ENCODE measurements at places on chromosomes 5 and 9. TPM values are rescaled to one million over a fixed set of nuclear protein-coding genes. Genes with fewer than 3 reads are reported as not detected.

DNA sequence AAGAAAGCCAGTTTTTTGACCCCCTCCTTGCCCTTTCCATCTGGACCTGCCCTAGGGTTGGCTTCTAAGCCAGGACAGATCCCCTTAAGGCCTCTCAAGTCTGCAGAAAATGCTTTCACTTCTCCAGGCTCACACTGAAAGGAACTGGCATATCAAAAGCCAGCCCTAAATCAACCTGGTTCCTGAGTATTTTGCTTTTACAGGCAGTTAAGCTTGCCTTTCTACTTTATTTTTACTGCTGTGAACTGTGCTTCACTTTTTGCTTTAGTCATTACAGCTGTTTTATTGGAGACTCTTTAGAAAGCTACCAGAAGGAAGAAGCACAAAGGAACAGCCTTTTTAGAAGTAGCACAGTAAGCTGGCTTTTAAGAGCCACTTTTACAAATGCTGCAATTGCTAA, 5.0 kb downstream of the TARS1 start:
- DNase-seq: no peak

Gene KIAA0825
- 1.1 TPM for total RNA-seq

- peak; percentile 70 for DNase-seq
Measured at GRCh38 chr5:88690409-88691229, 192.4 kb downstream of the MEF2C start.

DNA sequence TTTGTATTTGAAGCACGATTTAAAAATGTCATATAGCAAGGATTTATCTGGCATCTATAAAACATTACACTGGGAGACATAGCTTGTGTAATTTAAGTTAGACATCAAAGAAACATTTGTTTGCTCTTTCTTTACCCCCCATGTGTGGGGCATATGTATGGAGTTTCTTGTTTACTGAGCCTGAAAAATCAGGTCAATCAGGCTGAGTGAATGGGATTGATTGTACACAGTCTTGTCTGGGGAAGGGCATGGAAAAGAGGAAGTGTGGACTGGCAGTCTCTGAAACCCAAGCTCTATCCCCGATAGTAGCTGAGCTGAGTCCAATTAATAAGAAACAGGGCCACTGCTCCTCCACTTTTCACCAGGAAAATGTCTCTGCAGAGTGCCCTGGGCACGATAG, 49.4 kb downstream of the SLC46A2 start:
- no peak for DNase-seq

DNA sequence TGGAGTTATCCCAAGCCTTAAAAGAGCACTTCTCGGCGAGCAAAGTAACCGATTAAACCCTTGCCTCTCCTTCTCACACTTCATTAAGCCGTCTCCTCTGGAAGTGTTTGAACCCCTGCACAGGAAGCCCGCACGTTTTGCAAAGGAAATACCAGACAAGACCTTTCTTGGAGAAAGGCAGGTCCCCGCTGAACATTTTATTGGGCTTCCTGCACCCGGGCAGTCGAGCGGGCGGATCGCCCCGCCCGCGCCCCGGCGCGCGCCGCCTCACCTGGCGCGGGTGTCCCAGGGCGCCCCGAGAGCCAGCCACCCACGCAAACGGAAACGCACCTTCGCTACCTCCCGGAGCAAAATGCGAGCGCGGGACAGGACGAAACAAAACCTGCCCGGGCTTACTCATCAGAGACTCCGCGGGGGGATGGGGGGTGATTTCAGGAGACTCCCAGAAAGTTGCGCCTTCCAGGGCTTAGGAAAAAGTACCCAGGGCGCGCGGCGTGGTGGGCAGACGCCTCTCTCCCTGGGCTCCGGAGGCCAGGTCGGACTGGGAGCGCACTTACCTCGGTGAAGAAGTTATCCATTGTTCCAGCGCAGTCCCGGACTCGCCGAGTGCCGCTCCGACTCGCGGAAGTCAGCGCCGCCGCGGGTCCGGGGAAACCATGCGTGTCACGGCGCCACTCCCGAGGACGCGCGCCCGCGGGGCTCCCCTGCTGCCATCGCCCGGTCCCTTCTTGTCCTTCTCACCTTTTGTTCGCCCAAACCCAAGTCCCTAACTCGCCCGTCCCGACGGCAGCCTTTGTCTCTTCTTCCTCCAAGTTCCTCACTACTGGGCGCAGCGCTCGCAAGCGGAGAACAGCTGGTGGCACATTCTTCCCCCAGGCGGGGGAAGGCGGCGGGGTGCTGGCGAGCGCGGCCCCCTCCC, 598 bp downstream of the MYO10 start:
- DNase-seq: peak; percentile 64

Gene SLC6A18
- total RNA-seq: 0.27 TPM

Gene FOXD4L3
- total RNA-seq: not detected

Gene IL4
- not detected for total RNA-seq

GRCh38 chr5:142082182-142082781, 26.3 kb upstream of the NDFIP1 start:
- no peak for DNase-seq

DNA sequence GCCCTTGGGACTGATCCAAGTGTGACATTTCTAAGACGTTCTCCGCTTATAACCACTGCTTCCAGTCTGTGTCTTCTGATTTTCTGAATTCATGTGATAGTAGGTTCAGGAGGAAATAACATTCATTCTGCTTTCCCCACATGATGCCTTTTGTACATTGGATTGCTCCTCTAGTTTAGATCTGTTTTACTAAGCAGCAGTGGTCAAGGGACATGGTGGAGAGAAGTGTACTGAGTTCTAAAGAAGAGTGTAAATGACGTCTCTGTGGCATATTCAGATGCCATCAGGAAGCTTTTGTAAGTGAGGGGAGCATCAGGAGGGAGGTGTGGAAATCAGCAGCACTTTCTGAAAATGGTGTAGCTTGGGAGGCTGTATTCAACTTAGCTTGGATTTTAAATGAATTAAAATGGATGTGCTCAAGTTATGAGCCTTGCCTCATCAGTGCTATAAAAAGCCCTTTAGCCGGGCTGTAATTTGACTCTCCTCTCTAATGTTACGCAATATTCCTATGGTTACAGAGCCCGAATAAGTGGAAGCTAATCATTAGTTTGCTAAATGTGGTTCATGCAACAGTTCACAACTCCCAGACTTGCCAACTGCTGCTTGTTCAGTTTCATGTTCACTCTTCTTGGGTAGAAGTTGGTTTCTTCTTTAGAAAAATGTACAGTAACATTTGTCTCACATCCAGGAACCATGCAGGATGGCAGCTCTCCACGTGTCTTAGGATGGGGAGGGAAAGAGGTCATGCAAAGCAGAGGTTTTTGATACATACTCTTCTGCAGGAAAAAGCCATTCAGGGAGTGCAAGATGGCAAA, 281.3 kb downstream of the ARHGAP26 start:
- no peak for DNase-seq

Gene GOLM1
- 393 TPM for total RNA-seq

DNA sequence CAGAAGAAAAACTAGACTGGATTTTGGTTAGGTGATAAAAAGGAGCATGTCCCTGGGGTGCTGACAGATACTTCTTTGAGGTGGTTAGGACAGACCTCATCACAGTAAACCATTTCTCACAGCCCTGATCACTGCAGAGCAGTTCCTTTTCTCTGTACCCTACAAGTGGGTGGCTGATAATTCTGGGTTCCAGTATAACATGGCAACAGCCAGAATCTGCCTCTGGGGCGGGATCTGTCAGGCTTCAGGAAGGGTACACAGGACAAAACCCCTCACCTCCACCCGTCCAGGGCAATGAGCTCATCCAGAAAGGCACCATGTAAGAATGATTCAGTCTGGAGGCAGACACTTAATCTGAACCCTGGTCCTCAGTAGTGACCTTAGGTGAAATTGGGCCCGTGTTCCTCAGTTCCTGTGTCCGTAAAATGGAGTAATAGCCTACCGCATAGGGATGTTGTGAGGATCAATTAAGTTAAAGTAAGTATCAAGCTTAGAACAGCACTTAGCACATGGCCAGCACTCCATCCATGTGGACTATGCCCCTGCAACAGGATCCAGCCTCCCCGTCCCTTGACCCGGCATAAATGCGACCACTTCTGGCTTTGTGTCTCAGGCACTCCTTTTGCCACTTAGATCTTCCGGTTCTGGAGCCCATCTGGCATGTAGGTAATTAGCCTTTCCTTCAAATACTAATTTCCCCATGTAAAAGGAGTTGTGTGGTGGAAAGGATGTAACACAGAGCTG, 129.2 kb downstream of the LHFPL2 start:
- no peak for DNase-seq

DNA sequence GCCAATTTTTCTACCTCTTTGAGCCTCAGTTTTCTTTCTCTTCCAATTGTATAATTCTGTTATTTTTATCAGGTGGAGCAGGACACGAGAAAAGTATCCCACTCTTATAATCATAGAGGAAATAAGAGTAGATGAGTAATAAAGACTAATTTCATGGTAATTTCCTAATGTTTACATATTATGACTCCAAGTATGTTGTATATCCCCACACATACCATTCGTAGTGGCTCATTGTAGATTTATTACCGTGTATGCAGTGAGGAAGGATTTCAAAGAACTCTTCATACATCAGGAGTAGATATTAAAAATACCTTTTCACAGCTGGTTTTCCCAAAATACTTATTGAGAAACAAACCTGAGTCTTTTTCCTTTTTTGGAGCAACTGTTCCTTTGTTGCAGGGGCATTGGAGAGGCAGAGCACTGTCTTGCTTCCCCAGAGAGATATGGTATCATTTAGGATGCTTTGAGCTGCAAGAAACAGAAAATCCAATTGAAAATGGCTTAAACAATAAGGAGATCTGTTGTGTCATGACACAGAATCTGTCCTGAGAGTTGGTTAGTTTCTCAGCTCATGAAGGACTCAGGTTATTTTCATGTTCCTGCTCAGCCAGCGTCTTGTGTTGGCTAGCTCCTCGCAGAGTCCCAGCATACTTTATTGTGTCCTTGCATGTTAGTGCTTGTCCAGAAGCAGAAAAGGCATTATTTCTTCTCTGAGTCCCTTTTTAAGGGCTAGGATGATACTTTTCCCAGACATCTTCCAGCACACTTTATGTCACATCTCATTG, 291.2 kb downstream of the ARHGAP26 start:
- DNase-seq: no peak

DNA sequence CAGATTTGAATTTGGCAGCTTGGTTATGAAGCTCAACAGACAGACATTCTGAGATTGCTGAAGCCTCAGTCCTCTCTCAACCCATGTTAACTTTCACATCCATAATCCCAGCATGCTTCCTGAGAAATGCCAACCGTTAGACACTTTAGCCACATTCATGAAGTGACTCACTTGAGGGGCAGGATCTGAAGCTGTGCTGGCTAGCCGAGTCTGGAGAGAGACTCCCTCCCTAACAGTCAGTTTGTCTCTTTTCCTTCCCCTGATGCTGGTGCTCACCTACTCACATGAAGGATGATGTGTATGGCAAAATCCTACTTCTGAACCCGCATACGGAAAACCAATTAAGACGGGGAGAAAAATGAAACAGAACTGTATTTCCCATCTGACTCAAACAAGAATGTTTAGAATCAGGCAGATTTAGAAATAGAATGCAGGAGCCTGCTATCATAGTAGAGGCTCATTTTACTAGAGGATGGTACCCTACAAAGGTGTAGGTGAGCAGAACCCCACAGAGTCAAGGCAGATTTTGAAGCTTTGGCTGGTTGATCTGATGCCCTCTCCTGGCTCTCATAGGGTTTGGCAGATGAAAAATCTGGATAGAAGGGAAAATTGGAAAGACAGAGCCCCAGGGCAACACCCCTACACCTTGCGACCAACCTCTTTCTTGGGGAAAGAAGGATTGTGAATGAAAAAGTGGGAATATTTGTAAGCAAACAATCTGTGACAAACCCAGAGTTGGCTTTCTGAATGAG, 150.9 kb upstream of the LHFPL2 start:
- no peak for DNase-seq

DNA sequence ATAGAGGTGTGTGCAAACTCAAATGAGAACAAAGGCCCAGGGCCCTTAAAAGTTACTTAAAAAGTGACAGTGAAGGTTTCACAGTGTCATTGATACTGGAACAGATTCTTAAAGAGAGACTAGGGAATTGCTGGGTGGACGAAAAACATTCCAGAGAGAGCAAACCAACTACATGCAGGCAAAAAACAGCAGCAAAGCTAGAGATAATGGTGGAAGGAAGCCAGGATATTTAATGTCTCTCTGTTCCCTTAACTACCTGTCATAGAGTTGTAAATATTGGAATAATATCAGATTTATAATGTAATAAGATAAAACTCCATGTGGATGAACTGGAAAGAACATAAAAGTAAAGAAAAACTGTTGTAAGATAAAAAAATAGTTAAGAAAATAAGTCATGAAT, 508.6 kb downstream of the TAF11L14 start:
- no peak for DNase-seq

DNA sequence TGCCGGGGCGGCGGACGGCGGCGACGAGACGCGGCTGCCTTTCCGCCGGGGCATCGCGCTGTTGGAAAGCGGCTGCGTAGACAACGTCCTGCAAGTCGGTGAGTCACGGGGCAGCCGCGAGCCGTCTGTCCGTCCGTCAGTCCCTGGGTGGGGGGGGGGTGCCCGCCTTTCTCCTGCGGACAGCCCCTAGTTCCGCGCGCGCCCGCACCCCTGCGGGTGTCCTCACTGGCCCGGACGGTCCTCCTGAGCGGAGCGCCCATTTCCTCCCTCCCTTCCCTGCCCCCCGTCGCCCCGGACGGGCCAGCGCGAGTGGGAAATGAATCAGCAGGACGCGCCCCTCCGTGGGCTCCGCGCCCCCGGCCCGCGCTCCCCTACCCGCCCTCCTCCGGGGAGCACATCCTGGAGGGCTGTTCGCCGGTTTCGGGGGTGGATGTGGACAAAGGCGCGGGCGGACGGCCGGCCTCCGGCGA, 828 bp downstream of the ZSWIM6 start:
- DNase-seq: peak; percentile 54

GRCh38 chr5:150440948-150441812, 8.4 kb downstream of the RPS14 start:
- DNase-seq: no peak

GRCh38 chr5:1826235-1826980, 25.2 kb downstream of the NDUFS6 start:
- DNase-seq: no peak

All from colonic mucosa (tissue), 4 donors.